ENCODE measurements at places on chromosomes 2 and 18.

GRCh38 chr2:241813644-241814392 lies 4.8 kb downstream of the NEU4 start:
- no peak for DNase-seq

GRCh38 chr18:6487968-6488367 lies 73.3 kb upstream of the L3MBTL4 start:
- no peak for DNase-seq

DNA sequence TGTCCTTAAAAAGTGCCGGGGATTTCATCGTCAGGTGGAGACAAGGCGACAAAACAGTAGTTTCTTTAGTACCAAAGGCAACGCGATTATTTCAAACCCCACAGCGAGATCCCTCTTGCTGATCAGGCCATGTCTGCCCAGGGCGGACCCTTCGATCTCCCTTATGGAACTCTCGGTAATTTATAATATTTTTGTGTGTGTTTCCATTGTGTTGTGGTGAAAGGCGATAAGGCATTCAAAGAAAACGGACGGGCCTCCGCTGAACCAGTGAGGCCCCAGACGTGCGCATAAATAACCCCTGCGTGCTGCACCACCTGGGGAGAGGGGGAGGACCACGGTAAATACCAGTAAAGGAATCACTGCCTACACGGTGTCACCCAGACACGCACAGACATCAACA lies 1.4 kb upstream of the GAD1 start:
- no peak for DNase-seq

- DNase-seq = no peak
Measured at GRCh38 chr2:33250417-33251029, 225.9 kb upstream of the RASGRP3 start.

GRCh38 chr2:109175350-109175678 lies 46.3 kb downstream of the SH3RF3 start:
- no peak for DNase-seq

DNA sequence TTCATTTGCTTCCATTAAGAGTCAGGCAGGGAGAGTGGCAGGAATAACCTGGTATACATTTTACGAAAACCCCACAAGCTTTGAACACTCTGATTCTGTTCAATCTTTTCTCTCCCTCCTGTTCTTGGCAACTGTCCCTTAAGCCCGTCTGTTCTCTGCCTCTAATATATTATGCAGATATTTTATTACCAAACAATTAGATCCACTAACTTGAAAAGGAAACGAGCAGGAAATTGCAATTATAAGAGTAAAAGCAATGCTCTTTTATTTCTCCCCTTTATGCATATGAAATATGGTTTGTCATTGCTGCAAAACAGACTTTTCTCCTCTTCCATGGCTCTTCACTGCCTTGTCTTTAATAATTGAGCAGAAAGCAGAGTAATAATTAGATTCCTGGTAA lies 149.1 kb upstream of the CELF4 start:
- no peak for DNase-seq

- DNase-seq = no peak
Measured at GRCh38 chr2:45055162-45055605, 45.9 kb upstream of the SIX2 start.

All from activated CD4-positive, alpha-beta T cell treated with anti-CD3 and anti-CD28 coated beads for 24 hours (primary cell).